Stimulated activated CD4-positive, alpha-beta T cell treated with anti-CD3 and anti-CD28 coated beads, Interleukin-2, amount 100 ng/mL, for 24 hours (primary cell): ENCODE measurements at places on chromosomes 2 and 18.

DNA sequence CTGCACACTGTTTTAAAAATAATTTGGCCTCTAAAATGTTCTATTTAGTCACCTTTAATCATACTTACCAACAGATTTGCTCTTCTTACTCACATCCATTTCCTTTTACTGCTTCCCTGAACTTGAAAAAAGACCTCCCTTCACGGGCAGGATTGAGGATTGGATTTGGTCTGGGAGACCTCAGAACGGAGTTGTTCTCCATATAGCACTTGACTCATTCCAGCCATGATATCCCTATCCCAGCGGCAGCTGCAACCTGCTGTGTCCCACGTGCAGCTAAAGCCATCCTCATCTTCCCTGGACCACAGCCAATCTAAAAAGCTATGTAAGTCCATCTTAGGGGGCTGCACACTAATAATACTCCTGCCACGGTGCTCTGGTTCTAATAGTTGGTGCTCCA lies 97.0 kb upstream of the PTPRM start:
- DNase-seq: no peak

GRCh38 chr2:48915227-48915626 lies 159.7 kb upstream of the LHCGR start:
- DNase-seq: no peak

DNA sequence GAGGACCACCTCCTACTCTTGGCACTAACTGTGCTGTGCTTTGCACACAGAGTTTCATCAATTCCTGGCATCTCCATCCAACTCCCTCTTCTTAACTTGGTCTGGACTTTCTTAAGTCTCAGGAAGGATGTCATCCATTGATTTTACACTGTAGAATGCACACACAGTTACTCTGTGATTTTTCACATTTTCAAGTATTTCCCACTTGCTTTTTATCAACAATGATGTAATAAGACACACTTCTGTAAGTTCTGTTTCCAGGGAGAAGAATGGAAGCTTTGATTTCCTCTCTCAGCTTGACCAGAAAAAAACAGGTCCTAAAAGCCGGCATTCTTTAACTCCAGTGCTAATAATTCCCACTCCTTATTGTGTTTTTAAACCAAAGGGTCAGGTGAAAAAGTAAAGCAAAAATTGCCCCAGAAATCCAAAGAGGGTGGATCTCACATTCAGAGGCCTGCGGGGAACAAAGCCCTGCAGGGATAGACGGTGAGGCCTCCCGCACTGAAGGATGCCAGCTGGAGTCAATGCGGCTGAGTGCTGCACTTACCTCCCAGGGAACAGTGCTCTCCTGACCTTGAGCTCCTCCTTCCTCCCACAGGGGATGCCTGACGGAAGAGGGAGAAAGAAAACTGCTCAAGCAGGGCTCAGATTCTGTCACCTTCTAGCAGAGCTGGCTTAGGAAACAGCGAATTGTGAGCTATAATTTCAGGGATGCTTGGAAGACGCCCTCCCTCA lies 83.1 kb downstream of the PDCL3 start:
- DNase-seq: no peak

GRCh38 chr2:97967216-97967592 lies 28.5 kb downstream of the TMEM131 start:
- DNase-seq: no peak

DNA sequence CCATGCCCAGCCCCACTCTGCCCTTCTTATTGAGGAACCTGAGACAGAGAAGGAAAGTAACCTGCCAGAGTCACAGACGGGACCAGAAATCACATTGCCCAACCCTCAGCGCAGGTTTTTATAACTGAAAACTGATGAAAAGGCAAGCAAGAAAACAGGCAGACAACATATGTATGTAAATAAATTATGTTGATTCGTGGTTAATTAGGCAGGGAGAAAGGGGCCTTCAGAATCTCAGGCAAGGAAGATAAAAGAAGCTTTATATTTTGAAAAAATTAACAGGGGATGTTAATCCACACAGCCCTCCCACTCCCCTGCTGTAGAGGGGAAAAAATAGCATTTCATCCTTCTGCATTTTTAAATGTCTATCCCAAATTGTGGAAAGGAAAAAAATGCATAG lies 378.5 kb downstream of the PIK3C3 start:
- no peak for DNase-seq

DNA sequence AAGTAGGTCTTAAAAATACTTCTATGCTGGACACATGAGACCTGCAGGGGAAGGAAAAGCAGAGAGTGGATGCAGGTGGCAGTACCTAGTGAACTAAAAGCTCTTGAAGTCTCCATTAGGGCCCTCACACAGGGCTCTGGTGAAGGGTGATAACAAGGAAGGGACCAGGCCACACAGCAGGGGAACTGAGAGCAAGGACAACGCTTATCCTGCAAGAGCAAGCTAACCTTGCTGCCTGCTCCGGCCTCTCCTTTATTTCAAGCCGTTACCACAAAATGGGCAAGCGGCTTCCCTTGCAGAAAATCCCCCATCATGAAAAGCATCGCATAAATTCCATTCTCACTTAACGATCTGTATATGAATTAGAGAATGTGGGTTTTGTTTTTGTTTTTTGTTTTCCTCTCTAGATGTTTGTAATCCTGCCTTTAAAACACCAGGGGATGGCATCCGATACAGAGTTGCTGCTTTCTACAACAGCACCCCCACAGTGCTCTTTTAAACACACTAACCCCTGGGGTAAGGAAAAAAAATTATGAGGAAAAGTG lies 64.5 kb downstream of the CACNB4 start:
- no peak for DNase-seq

DNA sequence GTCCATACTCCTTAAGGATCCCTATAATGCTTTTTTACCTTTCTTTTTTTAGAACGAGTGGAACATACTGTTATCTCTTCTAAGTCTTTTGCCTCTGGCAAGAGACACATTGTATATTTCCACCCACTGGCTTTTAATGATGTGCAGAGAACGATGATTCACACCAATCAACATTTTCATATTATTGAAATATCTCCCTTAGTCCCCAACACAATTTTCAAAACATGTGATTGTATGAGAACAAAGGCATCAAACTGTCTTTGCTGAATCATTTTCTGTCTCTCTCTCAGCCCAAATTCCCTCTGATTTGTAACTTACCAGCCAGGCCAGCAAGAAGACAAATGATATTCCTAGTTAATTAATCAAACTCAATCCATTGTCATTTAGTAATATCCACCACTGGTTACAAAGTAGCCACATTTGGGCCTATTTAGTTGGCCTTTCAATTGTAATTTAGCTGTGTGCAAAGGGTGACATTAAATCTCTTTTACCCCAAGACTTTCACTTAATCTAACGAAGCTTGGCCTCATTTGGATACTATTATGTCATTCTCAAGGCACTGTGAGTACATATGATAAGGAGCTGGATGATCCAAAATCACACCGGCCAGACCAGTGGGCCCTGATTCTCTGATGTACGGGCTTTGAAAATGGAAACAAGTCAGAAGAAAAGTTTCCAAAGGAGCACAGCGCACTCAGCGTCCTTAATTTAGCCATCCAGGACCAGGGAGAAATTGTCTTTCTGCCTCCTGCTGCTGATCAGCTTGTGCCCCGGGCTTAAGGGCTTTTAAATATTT lies 185.1 kb downstream of the SCG2 start:
- DNase-seq: no peak

DNA sequence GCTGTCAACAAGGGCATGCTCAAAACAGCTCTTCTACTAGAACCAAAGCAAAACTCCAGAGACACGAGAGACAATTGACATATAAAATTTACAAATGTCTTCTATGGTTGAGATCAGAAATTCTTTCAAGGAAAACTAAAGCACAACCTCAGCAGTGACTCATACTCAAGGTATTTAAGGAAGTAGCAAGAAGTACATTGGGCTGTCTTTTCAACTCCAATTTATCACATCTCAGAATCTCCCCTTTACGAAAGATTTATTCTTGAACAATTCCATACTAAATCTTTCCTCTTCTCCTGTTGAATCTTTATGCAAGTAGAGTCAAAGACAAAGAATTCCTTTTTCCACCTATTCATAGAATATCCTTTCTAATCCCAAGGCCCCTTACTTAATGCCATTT lies 324.0 kb downstream of the IRS1 start:
- no peak for DNase-seq

DNA sequence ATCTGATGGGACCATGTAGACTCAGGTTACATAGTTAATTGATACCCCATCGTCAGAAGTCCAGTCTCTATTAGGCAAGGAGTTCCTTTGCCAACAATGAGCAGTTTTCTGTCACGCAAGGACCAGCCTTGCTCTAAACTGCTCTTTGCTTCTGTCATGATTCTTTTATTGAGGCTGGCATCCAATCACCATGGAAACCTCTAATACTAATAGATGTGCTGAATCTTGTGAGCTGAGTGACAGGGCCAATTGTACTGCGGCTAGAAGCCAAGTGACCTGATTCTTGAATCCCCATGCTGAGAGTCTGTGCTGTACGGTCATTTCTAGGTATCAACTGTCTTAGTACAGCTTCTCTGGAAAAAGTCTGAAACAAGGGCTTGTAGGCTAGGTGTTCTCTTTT lies 395.6 kb downstream of the RND3 start:
- no peak for DNase-seq

DNA sequence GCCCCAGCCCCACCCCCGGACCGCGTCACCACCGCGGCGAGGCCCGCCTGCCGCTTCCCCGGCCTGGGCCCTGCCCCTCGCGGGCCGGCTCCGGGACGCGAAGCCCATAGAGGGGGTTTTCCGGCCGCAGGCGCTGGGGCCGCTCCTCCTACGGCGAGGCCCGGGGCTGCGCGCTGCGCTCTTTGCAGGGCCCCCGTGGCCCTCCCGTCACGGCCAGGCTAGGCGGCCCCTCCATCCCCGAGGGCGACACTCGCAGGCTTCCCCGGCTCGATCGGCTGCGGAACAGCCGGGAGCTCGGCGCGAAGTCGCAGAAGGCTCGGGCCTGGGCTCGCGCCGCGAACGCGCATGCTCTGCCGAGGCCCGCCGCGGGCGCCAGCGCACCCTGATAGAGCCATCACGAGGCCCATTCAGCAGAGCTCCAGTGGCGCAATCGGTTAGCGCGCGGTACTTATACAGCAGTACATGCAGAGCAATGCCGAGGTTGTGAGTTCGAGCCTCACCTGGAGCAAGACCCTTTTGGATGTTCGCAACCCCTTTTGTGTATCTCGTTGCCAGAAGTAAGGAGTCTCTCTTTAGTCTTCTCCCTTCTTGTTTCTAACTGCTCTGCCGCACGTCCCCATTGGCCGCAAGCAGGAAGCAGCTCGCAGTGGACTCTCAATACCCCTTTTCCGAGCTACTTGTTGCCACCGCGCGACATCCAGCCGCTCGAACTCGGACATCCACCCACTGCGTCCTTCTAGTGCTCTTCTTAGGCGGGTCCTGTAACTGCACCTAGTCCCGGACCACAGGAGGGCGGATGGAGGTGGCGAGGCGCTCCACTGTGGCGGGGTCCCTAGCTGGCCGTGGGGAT lies 18.0 kb upstream of the HAAO start:
- peak; percentile 95 for DNase-seq

GRCh38 chr18:64287926-64288325 lies 139.0 kb upstream of the LINC00305 start:
- DNase-seq: no peak

- DNase-seq: no peak
Measured at GRCh38 chr2:121804340-121804739, 48.9 kb downstream of the TSN start.

DNA sequence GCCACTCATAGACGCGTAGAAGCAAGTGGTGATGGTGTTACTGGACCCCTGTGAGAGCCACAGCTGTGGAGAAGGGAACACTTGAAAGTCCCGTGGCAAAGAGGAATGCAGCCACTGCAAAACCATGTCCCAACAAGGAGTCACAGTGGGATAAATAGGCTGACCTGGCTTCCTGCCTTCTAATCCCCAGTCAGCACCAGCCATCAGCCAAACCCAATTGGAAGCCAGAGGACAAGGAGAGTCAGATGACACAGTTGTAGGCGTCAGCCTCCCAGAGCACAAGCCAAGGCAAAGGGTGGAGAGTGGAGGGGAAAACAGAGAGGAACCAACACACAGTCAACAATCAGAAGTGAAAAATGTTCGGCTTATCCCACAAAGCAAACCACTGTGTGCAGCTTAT lies 5.5 kb upstream of the CYBRD1 start:
- no peak for DNase-seq
